ENCODE measurements at places on chromosomes 1 and 21.

DNA sequence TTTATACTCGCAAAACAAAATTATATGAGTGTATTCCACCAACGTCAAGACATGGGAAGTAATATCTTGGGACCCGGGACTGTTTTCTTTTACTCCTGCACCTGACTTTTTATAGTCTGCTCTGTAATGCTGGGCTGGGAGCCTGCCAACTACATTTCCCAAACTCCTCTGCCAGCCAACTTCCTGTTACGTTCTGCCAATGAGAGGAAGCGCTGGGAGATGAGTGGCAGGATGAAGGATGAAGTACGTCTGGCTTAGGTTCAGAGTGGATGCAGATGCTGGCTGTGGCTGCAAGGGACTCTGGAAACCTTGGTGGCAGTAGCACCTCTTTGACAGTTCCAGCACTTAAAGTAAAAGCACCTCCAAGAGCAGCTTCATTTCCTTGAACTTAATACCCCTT lies 59.6 kb downstream of the USP24 start:
- DNase-seq: peak; percentile 17

DNA sequence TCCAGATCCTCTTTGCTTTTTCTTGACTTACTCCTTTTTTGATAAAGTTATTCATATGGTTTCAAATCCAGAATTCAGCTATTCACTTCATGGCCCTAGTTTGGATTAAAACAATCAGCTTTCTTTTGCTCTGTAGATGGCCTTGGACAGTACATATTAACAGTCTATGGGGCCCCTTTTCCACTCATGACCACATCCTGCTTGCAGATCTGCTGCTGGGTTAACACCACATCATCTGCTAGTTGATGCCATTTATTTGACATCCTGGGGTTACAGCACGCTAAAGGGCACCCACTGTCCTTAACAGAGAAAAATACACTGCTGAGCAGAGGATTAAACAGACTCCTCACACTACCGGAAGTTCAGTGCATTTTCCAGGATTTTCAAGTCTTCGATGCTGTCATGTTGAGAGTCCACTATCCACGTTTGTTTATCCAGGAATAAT lies 941 bp upstream of the IFI16 start:
- no peak for DNase-seq

DNA sequence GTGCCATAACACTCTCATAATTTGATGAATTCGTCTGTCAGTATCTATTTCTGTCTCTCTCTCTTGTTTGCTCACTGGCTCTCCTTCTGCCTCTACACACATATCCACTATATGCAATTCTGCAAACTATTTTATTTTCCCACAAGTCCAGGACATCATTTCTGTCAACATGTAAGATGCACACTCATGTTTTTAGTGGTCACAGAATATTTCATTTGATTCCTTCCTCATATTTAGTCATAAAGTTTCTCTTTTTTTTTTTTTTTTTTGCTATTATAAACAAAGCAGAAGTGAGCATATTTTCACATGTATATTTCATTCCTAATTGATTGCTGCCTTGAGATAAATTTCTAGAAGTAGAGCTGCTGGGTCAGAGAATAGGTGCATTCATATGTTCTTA lies 165.3 kb downstream of the PGBD5 start:
- DNase-seq: no peak

GRCh38 chr1:223859058-223859457 lies 13.3 kb upstream of the TP53BP2 start:
- DNase-seq: no peak

- no peak for DNase-seq
These were observed 102.9 kb downstream of the ACTL8 start for GRCh38 chr1:17857996-17858395.

Measured in SK-N-SH (cell line).